ENCODE measurements at places on chromosomes 1 and 21.

GRCh38 chr1:27668808-27669723 lies 2.9 kb downstream of the IFI6 start:
- DNase-seq: peak; percentile 58
- peaks cover 40% of the 10 kb centered on the region for H3K36me3 ChIP-seq
- no peak overlapping the region for H3K4me3 ChIP-seq
- H3K27me3 ChIP-seq: no peaks in the 10 kb centered on the region
- H3K27ac ChIP-seq: no peak overlapping the region

DNA sequence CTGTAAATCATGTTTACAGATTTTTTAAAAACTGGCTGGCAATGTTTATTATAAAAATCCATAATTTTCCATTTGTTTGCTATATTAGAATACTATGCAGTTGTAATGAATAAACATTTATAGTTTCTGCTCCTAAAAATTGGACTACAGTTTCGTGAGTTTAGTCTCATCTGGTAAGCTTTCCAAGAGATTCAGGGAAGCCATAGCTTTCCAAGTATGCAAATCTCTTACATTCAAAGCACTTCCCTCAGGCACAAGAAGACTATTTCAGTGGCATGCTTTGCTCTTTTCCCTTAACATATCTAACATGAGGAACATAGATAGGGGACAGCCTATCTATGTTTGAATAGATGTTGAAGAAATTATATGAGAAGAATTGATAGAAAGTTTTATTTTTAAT lies 77.2 kb downstream of the ADGRL2 start:
- no peak overlapping the region for H3K27ac ChIP-seq
- no peak for DNase-seq
- no peaks in the 10 kb centered on the region for H3K27me3 ChIP-seq
- H3K4me1 ChIP-seq: peaks cover 4% of the 10 kb centered on the region
- no peaks in the 10 kb centered on the region for H3K36me3 ChIP-seq

DNA sequence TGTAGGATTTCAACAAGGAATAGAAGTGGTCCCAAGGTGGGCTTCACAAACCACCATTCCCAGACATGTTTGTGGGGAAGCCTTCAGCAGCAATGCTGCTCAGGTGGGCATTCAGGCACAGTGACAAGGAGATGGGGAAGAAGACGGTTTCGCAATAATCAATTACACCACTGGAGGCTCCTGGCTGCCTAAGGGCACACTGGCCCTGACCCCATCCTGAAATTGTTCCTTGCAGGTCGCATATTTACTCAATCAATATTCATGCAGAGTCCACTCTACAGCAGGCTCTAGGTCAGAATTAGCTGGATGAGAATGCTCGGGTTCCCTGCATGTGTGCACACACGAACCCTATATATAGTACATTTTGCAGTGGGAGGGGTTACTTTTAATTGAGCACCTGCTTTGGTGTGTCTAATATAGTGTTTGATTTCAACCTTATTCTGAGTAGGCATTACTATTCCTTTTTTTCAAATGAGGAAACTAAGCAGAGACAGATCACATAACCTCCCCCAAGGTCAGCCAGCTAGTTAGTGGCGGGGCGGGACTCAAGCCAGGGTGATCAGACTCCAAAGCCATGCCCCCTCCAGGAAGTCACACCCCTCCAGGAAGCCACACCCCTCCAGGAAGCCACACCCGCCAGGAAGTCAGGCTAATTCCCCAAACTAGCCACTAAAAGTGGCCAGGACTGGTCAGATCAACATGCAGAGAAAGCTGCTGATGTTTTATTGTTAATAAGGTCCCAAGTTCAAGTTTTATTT lies 106.5 kb downstream of the HLCS start:
- no peak overlapping the region for H3K4me3 ChIP-seq
- H3K4me1 ChIP-seq: peaks cover 16% of the 10 kb centered on the region
- no peaks in the 10 kb centered on the region for H3K36me3 ChIP-seq
- DNase-seq: peak; percentile 69
- peak overlapping the region; percentile 65 for H3K27ac ChIP-seq
- no peaks in the 10 kb centered on the region for H3K27me3 ChIP-seq

DNA sequence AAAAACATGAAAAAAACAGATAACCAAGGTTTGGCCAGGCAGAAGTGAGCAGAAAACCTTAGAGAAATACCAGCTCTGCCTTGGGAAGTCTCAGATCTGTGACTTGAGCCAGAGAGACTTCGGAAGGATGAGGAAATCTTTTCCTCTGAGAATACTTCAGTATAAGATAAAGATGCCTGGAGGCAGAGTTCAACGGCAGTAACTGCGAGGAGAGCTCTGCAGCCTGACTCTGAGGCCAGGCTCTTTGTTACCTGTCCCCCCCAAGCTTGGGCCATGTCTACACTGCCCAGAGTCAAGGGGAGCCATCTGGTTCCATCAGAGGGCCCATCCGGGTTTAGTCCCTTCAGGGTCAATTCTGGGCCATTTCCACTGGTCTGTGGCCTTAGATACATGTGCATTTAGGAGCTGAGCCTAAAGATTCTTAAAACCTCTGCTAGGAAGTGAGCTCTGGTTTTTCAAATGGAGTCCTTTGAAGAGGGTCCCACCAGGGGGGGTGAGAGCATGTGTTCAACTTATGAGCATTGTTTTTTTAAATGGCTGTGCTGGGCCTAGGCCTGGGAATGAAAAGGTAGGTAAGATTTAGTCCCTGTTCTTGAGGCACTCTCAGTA lies 8.7 kb downstream of the KIRREL1 start:
- no peaks in the 10 kb centered on the region for H3K27me3 ChIP-seq
- peaks cover 43% of the 10 kb centered on the region for H3K4me1 ChIP-seq
- peak; percentile 72 for DNase-seq
- H3K27ac ChIP-seq: peak overlapping the region; percentile 99
- no peak overlapping the region for H3K4me3 ChIP-seq
- H3K36me3 ChIP-seq: peaks cover 28% of the 10 kb centered on the region

DNA sequence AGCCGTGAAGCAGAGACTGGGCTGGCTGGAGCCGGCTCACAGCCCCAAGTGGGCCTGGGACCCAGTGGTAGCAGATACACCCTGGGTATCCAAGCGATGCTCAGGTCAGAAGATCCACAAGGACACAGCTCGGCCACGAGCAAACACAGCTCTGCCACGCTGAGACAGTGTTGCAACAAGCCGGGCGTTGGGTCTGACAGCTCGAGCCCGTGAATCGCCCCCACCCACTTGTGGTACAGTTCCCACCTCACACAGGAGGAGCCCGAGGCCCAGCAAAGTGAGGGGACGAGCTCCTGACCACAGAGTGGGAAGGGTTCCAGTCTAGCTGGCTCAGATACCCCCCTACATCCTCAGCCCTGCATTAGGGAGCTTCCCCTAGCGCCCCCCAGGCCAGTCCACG lies 8.9 kb upstream of the PRKCZ start:
- no peaks in the 10 kb centered on the region for H3K36me3 ChIP-seq
- peaks cover 61% of the 10 kb centered on the region for H3K27me3 ChIP-seq
- no peak for DNase-seq

DNA sequence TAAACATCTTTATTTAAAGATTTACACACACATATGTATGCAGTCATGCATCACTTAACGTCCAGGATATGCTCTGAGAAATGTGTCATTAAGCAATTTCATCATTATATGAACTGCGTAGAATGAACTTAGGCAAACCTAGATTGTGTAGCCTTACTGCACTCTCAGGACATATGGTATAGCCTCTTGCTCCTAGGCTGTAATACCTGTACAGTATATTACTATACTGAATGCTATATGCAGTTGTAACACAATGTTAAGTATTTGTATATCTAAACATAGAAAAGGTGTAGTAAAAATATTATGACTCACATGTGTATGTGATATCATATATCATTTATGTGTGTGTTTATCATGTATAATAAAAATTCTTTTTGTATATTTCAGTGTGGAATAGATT lies 73.2 kb upstream of the QSOX1 start:
- H3K4me3 ChIP-seq: no peak overlapping the region
- no peak for DNase-seq
- no peaks in the 10 kb centered on the region for H3K27me3 ChIP-seq
- peaks cover 7% of the 10 kb centered on the region for H3K36me3 ChIP-seq
- H3K27ac ChIP-seq: no peak overlapping the region
- no peaks in the 10 kb centered on the region for H3K4me1 ChIP-seq

DNA sequence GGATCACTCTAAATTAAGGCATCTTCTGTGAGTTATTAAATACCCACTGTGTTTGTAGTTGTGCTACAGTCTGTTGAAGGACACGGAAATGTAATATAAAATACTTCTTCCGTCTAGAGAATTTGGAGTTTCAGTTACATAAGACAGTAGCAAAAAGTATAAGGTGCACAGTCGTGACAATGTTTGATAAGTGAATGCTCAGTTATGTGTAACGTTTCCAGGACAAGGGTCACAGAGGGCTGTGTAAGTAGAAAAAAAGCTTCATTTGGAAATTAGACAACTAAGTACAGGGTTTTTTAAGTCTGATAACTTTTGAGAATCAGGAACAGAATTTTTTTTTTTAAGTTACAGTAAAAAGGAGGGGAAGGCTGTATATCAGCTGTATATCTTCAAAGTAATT lies 27.5 kb downstream of the SRSF11 start:
- H3K4me1 ChIP-seq: no peaks in the 10 kb centered on the region
- H3K27me3 ChIP-seq: no peaks in the 10 kb centered on the region
- no peak for DNase-seq

DNA sequence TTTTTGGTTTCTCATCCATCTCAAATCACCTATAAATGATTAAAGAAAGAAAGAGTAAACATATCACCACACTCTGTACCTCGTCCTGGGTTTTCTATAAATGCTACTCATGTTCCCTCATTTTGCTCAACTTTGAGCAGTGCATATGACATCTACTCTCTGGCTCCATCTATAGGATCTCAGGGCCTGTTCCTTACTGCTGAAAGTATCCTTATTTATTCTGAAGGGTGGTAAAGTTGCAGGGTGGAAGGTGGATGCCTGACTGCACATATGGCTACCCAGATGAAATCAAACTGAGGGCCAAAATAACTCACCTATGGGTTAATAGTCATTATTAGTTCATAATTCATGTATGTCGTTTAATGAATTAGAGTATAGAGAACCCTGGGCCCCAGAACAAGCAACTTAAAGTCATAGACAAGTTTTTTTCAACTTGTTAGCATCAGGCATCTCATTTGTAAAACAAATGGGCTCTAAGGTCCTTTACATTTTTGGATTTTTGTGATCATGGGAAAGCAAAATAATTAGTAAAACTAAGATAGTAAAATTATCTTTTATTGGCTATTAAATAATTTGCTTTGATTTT lies 46.5 kb downstream of the NCF2 start:
- H3K27me3 ChIP-seq: no peaks in the 10 kb centered on the region
- H3K4me3 ChIP-seq: no peak overlapping the region
- peaks cover 4% of the 10 kb centered on the region for H3K4me1 ChIP-seq
- no peak overlapping the region for H3K27ac ChIP-seq
- DNase-seq: peak; percentile 76

GRCh38 chr1:201183753-201184152 lies 6.9 kb upstream of the IGFN1 start:
- peaks cover 7% of the 10 kb centered on the region for H3K27me3 ChIP-seq
- H3K36me3 ChIP-seq: no peaks in the 10 kb centered on the region
- H3K27ac ChIP-seq: no peak overlapping the region
- no peak for DNase-seq
- H3K4me3 ChIP-seq: no peak overlapping the region

GRCh38 chr1:81582467-81582986 lies 218.2 kb upstream of the ADGRL2 start:
- peaks cover 3% of the 10 kb centered on the region for H3K4me1 ChIP-seq
- no peaks in the 10 kb centered on the region for H3K27me3 ChIP-seq
- DNase-seq: peak; percentile 17
- no peak overlapping the region for H3K4me3 ChIP-seq
- peak overlapping the region; percentile 31 for H3K27ac ChIP-seq
- H3K36me3 ChIP-seq: no peaks in the 10 kb centered on the region

DNA sequence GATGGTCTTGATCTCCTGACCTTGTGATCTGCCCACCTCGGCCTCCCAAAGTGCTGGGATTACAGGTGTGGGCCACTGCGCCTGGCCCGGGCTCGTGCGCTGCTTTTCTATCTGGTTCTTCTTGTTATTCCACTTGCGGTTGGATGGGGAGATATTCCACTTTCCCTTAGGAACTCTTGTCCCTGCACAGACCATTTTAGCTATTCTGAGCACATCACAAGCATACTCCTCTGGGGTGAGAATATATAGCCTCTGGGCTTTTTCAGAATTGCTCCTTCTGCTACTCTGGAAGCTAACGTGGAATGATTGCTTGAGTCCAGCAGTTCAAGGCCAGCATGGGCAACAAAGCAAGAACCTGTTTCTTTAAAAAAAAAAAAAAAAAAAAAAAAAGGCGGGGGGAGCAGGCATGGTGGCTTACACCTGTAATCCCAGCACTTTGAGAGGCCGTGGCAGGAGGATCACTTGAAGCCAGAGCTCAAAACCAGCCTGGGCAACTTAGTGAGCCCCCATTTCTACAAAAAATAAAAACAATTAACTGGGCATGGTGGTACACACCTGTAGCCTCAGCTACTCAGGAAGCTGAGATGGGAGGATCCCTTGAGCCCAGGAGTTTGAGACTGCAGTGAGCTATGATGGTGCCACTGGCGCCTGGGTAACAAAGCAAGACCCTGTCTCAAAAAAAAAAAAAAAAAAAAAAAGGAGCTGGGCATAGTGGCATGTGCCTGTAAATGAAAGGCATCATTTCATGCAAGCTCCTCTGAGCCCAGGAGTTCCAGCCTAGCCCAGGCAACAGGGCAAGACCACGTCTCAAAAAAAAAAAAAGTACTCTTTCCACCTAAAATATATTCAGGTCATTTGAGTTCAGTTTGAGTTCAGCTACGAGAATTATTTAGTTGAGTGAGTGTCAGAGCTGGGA lies 11.8 kb upstream of the PGD start:
- H3K4me3 ChIP-seq: no peak overlapping the region
- H3K27ac ChIP-seq: peak overlapping the region; percentile 64
- H3K27me3 ChIP-seq: no peaks in the 10 kb centered on the region
- no peak for DNase-seq
- H3K36me3 ChIP-seq: peaks cover 13% of the 10 kb centered on the region

DNA sequence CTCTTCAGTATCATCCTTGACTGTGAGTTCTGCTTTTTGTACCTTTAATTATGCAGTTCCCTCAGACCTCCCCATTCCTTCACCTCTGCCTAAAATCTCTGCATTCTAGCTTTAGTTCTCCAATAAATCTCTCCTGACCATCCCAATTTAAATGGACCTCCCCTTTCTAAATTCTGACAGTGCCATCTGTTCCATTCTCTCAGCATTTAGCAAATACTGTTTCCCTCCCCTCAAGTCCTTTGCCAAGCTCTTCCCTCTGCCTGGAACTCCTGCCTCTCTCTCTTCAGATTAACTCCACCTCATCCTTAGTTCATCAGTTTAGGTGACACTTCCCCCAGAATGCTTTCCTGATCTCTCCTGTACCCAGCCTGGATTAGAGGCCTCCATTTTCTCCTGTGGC lies 54.0 kb upstream of the JUN start:
- H3K4me1 ChIP-seq: no peaks in the 10 kb centered on the region
- H3K36me3 ChIP-seq: no peaks in the 10 kb centered on the region
- DNase-seq: no peak
- H3K27me3 ChIP-seq: no peaks in the 10 kb centered on the region
- H3K4me3 ChIP-seq: no peak overlapping the region
- H3K27ac ChIP-seq: no peak overlapping the region

GRCh38 chr1:17023102-17023501 lies 11.4 kb upstream of the ATP13A2 start:
- no peak for DNase-seq
- no peak overlapping the region for H3K4me3 ChIP-seq
- H3K36me3 ChIP-seq: peaks cover 100% of the 10 kb centered on the region
- H3K27ac ChIP-seq: no peak overlapping the region
